ENCODE measurements at places on chromosomes 7 and 10.

- no peak for DNase-seq
Observed at GRCh38 chr10:70756700-70757360, 28.3 kb downstream of the TBATA start.

GRCh38 chr10:36534471-36535002 lies 590.9 kb upstream of the ANKRD30A start:
- DNase-seq, result no peak

GRCh38 chr10:128466831-128467371 lies 340.7 kb upstream of the MKI67 start:
- no peak for DNase-seq

GRCh38 chr7:69803699-69804516 lies 205.6 kb downstream of the AUTS2 start:
- no peak for DNase-seq

Measured in NCI-H1694 (cell line).